ENCODE measurements at places on chromosomes 2 and 18. TPM values are rescaled to one million over a fixed set of nuclear protein-coding genes. Genes with fewer than 3 reads are reported as not detected.

Gene PROC
- total RNA-seq = not detected

DNA sequence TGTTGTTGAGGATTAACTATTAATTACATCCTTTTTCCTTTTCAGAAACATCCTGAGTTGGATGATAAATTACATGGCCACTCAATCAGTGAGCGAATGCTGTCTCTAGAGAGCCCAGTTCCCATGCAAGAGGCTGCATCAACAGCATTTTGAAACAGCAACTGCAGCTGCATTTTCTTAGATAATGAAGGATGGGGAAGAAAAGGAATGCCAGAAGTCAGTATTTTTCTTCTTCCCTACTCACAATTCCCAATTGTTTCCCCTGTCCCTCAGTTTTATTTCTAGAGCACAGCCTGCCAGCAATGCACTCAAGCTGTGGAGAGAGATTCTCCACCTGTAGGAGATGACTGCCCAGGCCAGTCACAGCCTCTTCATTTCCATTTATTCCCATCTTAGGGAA lies 6.9 kb downstream of the SCN7A start:
- DNase-seq = no peak

DNA sequence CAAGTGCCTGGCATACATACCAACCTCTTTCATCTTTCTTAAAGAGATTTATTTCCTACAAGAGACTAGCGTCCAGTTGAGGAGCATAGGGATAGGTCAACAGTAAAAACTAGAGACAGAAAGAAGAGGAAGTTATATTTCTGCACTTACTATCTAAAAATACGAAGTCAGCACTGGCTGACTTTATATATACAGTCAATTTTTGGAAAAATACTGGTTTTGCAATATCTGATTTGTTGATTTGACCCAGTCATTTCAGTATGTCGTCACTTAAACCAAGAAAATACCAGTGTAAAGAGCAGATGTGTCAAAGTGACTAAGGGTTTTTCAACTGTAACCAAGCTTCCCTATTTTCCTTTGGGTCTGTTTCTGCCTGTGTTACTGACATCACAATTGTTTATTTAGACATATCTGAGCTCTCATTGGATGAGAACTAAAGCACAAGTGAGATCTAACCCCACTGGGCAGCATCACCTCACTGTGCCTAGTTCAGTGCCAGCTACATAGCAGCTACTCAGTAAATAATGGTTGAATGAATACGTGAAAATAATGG lies 23.0 kb downstream of the CYTIP start:
- peak; percentile 30 for DNase-seq

- peak; percentile 94 for DNase-seq
These were observed 48.8 kb downstream of the MAP3K20 start for GRCh38 chr2:173124441-173124840.

DNA sequence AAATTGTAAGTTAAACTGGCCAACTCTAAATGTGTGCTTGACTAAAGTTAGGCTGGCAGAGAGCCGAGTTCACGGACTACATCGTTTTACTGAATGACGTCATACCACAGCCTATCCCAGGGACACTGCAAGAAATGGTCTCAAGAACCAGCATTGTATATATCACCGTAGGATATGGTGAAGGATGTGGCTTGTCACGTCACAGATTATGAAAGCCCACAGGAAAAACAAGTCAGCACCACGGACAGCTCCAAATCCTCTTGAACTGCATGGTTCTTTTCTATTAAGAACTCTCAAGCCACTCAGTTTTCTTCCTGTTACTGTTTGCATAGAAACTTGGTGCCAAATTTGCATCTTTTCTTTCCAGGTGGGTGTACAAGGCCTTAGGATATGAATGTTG lies 85.1 kb upstream of the ACAA2 start:
- DNase-seq = peak; percentile 80

Gene PDCD1
- not detected for total RNA-seq

DNA sequence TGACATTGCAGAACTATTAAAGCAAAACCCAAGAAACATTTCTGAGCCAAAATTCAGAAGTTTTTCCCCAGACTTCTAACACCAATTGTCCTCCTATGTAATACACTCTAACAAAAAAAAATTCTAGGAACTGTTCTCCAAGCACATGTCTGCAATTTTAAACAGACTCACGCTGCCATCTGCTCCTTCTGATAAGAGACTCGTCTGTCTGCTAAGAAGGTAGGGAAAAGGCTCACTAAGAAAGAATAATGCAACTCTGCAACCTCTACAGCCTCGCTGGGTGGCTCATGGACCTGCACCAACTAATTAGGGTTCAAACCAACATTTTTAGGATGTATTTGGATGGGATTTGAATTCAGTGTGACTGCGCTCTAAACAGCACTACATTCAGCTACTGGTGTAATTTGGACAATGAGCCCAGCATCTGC lies 366.5 kb downstream of the DSC3 start:
- no peak for DNase-seq

- DNase-seq = no peak
These were observed 574.3 kb upstream of the NXPH2 start for GRCh38 chr2:139354518-139354917.

Measured in MCF 10A (cell line).